Vagina (tissue), 2 donors: ENCODE measurements at places on chromosomes 4 and X.

- DNase-seq, result no peak
These were observed 161.1 kb downstream of the TRIML1 start for GRCh38 chr4:188300385-188300784.

- no peak for DNase-seq
These were observed 2.3 kb upstream of the IRF2 start for GRCh38 chr4:184476695-184477094.

DNA sequence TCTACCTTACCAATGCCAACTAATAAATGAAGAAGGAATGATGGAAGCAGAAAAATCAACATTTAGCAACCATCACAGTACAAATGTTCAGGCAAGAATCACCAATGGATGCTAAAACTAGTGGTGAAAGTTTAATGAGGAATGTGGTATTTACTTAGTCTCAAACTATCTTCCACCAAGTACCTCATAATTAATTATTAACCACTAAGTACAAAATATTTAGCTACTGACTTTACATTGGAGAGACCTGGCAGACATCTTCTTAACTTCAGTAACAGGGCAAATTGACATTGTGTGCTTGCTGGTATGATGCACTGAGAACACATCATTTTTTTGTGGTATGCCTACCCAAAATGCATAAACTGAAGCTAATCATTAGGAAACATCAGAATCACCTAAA, 82.4 kb downstream of the DLG3 start:
- DNase-seq, result no peak

- DNase-seq, result no peak
These were observed 52.2 kb downstream of the ADRA2C start for GRCh38 chr4:3818371-3818770.

DNA sequence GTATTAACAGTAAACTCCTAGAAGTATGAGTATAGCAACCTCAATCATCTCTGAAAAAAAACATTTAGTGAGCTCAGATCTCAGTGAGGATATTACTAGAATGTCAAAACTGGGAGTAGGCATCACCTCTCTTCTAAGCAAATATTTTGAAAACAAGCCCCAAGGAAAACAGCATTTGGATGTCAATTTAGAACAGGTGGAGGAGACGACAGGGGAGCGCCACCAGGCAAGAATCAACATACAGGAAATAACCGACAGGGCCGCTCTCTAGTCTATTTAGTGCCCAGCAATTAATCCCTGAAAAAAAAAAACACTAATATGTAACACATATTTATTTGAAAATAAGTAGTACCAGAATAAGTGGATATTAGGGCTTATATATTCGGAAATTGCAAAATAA, 940.3 kb upstream of the ADGRL3 start:
- no peak for DNase-seq

DNA sequence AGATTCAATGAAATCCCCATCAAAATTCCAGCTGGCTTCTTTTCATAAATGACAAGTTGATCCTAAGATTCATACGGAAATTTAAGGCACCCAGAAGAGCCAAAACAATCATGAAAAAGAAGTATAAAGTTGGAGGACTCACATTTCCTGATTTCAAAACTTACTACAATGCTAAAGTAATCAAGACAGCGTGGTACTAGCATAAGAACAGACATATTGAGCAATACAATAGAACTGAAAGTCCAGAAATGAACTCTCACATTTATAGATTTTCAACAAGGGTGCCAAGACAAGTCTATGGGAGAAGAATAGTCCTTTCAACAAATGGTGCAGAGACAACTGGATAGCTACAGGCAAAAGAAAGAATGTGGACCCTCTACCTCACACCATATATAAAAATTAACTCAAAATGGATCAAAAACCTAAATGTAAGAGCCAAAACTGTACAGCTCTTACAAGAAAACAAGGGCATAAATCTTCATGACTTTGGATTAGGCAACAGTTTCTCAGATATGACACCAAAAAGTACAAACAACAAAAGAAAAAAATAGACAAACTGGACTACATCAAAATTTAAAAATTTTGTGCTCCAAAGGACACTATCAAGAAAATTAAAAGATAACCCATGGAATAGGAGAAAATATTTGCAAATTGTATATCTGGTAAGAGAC, 28.5 kb downstream of the SASH3 start:
- no peak for DNase-seq

- DNase-seq, result no peak
These were observed 142.8 kb upstream of the RAI2 start for GRCh38 chrX:18003876-18004275.

GRCh38 chr4:74157561-74158465, at the start of gene MTHFD2L:
Gene MTHFD2L (plus strand): TSS chr4:74158118. CDS start chr4:74158139, 21 bp downstream.
- peak; percentile 90 for DNase-seq

- no peak for DNase-seq
These were observed 67.4 kb upstream of the CLCN4 start for GRCh38 chrX:10089378-10089795.

DNA sequence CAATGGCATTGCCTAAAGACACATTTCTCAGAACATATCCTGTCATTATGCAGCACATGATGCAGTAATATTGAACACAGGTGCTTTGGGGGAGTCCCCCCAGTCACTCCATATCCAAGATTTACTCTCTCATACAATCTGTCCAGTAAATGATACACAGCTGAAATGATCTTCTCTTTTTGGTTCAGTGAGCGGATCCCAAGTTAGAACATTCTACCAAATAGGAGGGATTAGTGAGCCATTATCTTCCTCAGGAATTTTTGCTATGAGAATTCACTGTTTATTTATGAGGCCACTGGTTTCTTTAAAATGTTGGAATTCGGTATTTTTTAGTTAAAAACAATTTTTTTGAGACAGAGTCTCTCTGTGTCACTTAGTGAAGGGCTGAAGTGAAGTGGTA, 96.5 kb downstream of the TRAPPC11 start:
- DNase-seq, result no peak

GRCh38 chr4:99998062-99998867, 48.2 kb upstream of the H2AZ1 start:
- DNase-seq, result no peak

DNA sequence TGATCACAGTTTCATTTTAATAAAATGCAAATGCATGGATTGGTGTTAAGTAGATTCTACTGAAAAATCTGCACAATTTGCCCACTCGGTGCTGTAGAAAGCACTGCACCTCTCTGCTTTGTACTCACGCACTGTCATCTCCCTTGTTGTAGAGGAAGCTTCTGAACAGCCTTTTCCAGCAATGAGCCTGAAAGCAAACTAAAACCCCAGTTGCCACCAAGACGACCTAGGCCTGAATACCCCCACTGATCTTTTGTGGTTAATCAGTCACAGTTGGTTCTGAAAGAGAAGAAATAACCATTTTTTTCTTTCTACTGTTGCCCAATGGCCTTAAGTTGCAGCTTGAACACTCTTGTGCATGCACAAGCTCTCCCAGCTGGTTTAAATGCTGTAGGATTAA, 229.8 kb downstream of the NLGN4X start:
- DNase-seq, result no peak

DNA sequence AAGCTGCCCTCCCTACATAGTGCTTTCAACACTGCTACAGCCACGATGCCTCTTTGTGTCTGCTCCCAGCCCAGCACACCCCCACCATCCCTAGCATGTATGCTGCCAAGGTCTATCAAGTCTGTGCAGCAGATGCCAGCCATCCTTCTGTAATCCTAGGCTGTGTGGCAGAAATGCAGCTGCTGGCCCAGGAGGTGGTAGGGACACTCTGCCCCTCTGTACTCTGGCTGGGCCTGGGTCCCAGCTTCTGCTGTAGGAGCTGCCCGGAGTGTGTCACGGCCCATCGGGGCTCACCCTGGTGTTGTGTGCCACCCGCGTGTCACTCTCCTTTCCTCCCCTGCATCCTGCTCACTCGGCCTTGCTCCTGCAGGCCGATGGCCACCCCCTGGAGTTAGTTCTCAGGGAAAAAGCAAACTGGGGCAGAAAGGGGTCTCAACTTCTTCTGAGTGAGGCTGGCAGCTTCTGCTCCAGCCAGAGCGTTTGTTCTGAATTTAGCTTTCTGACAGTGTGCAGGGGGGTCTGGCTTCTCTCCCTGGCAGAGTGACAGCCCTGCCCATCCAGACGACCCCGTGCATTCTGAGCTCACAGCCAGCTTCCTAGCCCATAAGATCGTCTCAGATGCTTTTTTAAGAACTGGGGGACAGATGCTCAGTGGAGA, 22.7 kb downstream of the PSAPL1 start:
- DNase-seq, result no peak

GRCh38 chr4:168488869-168489274, 8.0 kb upstream of the PALLD start:
- no peak for DNase-seq
